Esophagus squamous epithelium (tissue), 5 donors: ENCODE measurements at places on chromosomes 4 and X. TPM values are rescaled to one million over a fixed set of nuclear protein-coding genes. Genes with fewer than 3 reads are reported as not detected.

Gene MAGEA2B
- total RNA-seq, result not detected

DNA sequence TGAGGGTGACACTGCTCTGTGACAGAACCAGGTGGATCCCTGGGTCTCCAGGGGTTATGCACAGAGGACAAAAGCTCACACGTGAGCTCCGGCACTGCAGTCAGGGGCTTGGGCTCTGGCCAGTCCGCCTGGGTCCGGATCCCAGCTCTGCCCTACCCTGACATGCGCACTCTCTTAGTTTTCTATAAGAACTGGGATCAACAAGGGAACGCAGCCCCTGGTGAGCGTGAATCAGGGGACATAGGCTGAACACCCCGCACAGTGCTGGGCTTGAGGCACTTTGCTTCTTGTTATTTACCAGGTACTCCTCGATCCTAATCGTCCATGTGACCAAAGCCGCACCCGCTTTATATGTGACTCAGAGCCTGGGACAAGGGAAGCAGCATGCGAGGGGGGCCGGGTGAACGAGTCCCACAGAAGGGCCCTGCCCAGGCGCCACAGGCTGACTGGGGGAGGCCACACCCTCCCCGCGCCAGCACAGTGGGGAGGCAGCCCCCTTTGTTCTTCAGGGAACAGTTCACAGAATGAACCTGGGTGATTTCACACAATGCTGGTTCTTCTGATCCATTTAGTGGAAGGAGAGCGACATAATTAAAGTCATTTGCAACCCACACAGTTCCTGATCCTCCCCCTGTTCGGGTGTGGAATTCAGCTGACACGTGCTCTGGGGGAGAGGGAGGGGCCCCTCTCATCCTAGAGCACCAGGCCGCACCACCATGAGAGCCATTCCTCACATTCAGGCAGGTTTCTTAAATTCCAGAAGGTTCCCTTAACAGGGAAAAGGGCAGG, 55.5 kb downstream of the WFS1 start:
- H3K4me3 ChIP-seq, result no peak overlapping the region
- no peaks in the 10 kb centered on the region for H3K4me1 ChIP-seq
- H3K27me3 ChIP-seq, result no peaks in the 10 kb centered on the region
- peak overlapping the region; percentile 72 for H3K27ac ChIP-seq
- DNase-seq, result peak; percentile 7

DNA sequence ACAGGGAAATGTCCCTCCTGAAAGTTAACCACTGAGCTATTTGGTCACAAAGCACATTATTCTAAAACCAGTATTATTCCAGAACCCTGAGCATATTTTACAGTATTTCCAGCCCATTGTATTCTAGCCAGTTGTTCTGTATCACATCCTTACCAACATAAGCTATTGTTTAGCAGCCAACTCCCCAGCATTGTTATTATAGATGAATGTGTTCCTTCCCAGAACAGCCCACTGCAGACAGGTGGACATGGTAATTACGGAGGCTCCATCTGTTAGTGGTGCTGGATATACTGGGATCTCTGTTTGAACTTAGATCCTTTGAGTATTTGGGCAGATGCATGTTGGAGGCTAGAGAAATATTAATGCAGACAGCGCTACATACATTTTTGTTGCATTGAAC, 126.1 kb downstream of the MGST2 start:
- H3K27ac ChIP-seq, result no peak overlapping the region
- no peak for DNase-seq
- no peaks in the 10 kb centered on the region for H3K4me1 ChIP-seq
- H3K4me3 ChIP-seq, result no peak overlapping the region
- no peaks in the 10 kb centered on the region for H3K36me3 ChIP-seq

DNA sequence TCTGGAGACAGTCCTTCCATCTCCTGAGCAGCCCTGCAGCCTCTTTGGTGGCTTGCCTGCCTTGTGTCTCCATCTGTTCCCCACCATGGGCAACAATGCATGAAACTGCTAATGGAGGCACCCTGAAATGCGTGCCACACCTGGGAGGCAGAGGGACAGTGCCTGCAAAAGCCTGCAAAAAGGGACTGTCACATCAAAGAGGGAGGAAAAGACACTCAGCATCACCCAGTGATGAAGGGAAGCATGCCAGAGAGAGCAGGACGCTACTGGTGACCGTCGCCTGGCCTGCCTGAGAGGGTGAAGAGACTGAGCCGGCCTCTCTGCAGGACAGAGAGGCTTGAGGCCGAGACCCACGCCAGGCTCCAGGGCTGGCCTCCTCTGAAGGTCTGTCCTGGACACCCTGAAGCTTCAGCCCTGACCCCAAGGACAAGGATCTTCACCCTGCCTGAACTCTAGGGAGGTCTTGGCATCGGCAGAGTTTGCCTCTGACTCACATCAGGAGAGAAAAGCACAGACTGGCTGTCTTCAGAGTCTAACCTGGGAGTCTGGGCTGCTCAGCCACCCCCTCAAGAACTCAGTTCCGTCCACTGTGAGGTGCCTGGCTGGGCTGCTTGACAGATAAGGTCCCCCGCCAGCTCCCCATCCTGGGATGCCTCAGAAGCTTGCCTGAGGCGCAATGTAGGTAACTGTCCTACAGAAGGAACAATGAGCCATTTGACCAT, 8.1 kb downstream of the ACSL1 start:
- no peaks in the 10 kb centered on the region for H3K27me3 ChIP-seq
- no peak overlapping the region for H3K4me3 ChIP-seq
- no peaks in the 10 kb centered on the region for H3K36me3 ChIP-seq

- no peaks in the 10 kb centered on the region for H3K27me3 ChIP-seq
- no peak for DNase-seq
- H3K27ac ChIP-seq, result no peak overlapping the region
- H3K36me3 ChIP-seq, result no peaks in the 10 kb centered on the region
- no peaks in the 10 kb centered on the region for H3K4me1 ChIP-seq
Measured at GRCh38 chr4:154186888-154187287, 304.7 kb downstream of the DCHS2 start.

- no peak for DNase-seq
- no peaks in the 10 kb centered on the region for H3K36me3 ChIP-seq
- no peaks in the 10 kb centered on the region for H3K4me1 ChIP-seq
- H3K27ac ChIP-seq, result no peak overlapping the region
- no peaks in the 10 kb centered on the region for H3K27me3 ChIP-seq
Measured at GRCh38 chrX:108642273-108642628, 94.1 kb downstream of the IRS4 start.

DNA sequence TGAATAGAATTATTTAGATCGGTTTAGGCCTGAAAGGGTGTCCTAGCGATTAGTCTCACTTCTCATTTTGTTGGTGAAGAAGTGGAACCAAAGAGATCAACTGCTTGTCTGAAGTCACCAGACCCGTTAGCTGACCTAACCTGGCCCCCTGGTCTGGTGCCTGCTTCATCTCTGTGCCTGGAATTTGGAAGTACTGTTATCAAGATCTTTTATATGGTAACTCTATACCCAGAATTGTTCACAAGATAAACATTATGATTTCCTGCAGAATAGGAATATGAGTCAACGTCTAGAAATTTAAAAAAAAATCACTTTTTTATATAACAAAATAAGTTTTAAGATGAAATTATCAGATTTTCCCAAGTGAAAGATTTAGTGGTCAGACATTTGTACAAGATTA, 37.2 kb downstream of the LRP2BP start:
- no peak overlapping the region for H3K27ac ChIP-seq
- DNase-seq, result no peak
- no peaks in the 10 kb centered on the region for H3K36me3 ChIP-seq
